ENCODE measurements at places on chromosomes 12 and 14. TPM values are rescaled to one million over a fixed set of nuclear protein-coding genes. Genes with fewer than 3 reads are reported as not detected.

GRCh38 chr14:74218462-74218861 is 20.8 kb upstream of the VSX2 start:
- no peaks in the 10 kb centered on the region for H3K36me3 ChIP-seq
- H3K27me3 ChIP-seq = no peaks in the 10 kb centered on the region
- DNase-seq = no peak

RILPL2 gene
- polyA plus RNA-seq = 5.6 TPM

DNA sequence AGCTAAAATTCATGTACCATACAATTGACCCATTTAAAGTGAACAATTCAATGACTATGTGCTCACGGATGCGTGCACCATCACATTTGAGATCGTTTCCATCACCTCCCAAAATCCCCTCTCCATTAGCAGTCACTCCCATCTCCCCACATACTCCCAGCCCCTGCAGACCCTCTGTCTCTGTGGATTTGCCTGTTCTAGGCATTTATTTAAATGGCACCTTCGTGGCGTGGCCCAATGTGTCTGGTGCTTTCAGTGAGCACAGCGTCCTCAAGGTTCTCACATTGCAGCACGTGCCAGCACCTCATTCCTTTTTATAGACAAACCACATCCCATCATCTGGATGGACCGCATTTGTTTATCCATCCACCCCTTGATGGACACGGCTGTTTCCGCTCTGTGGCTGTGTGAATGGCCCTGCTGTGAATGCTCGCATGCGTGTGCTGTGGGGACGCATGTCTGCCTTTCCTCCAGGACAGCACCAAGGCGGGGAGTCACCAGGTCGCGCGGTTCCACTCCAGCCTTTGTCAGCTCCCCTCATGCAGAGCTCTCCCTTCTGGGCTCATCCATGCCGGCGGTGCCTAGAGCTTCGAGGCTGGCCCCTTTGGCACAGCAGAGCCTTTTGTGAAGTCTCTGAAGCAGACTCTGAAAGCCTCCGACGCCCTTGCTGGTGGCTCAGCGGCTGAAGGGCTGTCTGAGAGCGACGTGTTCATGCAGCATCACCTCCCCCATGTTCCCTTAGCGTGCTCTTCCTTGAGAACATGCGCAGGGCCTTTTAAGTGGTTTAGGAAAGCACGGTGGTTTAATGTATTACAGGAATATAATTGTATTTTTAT is 184.4 kb downstream of the KIF26A start:
- no peak for DNase-seq
- H3K36me3 ChIP-seq = no peaks in the 10 kb centered on the region
- no peak overlapping the region for H3K27ac ChIP-seq
- H3K4me3 ChIP-seq = no peak overlapping the region
- no peaks in the 10 kb centered on the region for H3K27me3 ChIP-seq

DNA sequence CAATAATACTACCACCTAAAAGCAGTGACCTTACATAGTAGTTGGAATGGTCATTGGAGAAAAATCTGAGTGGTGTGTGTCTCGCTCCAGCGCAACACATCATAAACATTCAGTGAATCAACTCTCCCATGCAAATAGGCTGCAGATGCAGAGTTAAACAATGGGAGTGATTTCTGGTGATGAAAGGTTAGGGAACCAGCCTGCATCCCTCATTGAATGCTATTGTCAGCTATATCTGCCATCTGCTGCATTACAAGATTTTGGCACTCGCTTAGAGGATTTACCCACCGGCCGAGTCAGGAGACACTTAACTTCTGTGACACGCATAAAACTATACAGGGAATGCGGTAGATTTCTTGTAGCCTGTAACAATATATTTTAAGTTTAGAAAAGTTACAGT is 900.9 kb downstream of the FLRT2 start:
- H3K27me3 ChIP-seq = no peaks in the 10 kb centered on the region
- H3K27ac ChIP-seq = no peak overlapping the region
- no peaks in the 10 kb centered on the region for H3K4me1 ChIP-seq
- H3K4me3 ChIP-seq = no peak overlapping the region
- H3K36me3 ChIP-seq = no peaks in the 10 kb centered on the region

DNA sequence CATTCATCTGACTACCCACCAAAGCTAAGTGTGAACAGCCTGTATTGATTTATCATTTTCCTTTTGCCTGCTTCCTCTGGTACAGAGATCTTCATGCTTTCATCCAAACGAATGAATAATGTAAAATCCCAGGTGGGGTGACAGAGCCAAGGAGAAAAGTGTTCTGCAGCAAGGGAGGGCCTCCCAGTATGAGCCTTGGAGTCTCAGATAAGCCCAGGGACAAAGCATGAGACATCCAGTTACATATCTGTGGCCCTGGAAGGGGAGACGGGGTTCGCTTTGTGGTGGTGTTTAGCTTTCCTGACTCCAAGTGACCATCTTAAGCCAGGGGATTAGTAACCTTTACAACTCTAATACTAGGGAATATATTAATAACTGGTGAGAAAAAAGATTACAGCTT is 177.1 kb downstream of the ETV6 start:
- no peak overlapping the region for H3K4me3 ChIP-seq
- H3K27me3 ChIP-seq = no peaks in the 10 kb centered on the region

GRCh38 chr12:20314328-20314727 is 54.0 kb upstream of the PDE3A start:
- H3K4me3 ChIP-seq = no peak overlapping the region
- H3K27me3 ChIP-seq = no peaks in the 10 kb centered on the region
- no peaks in the 10 kb centered on the region for H3K4me1 ChIP-seq
- no peaks in the 10 kb centered on the region for H3K36me3 ChIP-seq
- no peak overlapping the region for H3K27ac ChIP-seq

DNA sequence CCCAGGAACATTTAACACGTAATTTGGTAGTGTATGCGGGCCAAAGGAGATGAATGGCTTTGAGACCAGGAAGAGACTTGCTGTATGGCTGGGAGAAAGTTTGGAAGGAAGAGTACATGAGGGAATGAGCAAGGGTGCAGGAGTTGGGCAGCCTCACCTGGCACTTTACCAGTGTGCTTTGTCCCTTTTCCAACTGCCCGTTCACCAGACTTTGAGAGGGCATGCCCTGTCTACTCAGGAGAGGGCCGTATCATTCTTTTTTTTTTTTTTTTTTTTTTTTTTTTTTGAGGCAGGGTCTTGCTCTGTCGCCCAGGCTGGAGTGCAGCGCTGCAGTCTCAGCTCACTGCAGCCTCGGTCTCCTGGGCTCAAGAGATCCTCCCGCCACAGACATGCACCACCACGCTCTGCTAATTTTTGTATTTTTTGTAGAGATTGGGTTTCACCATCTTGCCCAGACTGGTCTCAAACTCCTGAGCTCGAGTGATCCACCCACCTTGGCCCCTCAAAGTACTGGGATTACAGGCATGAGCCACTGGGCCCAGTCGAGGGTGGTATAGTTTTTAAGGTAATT is 6.5 kb downstream of the DYNC1H1 start:
- no peak overlapping the region for H3K27ac ChIP-seq
- H3K27me3 ChIP-seq = no peaks in the 10 kb centered on the region
- H3K4me1 ChIP-seq = peaks cover 17% of the 10 kb centered on the region
- H3K36me3 ChIP-seq = peaks cover 5% of the 10 kb centered on the region
- DNase-seq = no peak

RHOF gene
- polyA plus RNA-seq = 69.2 TPM

GRCh38 chr14:36313898-36314297 is 6.5 kb downstream of the MBIP start:
- DNase-seq = no peak
- H3K27me3 ChIP-seq = no peaks in the 10 kb centered on the region
- peaks cover 3% of the 10 kb centered on the region for H3K4me1 ChIP-seq
- H3K27ac ChIP-seq = no peak overlapping the region

GRCh38 chr12:4217091-4217490 is 56.5 kb upstream of the CCND2 start:
- no peaks in the 10 kb centered on the region for H3K27me3 ChIP-seq
- DNase-seq = no peak
- H3K36me3 ChIP-seq = no peaks in the 10 kb centered on the region
- H3K27ac ChIP-seq = no peak overlapping the region

SLC7A7 gene
- polyA plus RNA-seq = 1.1 TPM

GRCh38 chr12:6607751-6608591 is 792 bp upstream of the CHD4 start:
- no peak overlapping the region for H3K4me3 ChIP-seq
- H3K36me3 ChIP-seq = peaks cover 6% of the 10 kb centered on the region
- DNase-seq = peak; percentile 56
- H3K27ac ChIP-seq = peak overlapping the region; percentile 96
- no peaks in the 10 kb centered on the region for H3K27me3 ChIP-seq

DNA sequence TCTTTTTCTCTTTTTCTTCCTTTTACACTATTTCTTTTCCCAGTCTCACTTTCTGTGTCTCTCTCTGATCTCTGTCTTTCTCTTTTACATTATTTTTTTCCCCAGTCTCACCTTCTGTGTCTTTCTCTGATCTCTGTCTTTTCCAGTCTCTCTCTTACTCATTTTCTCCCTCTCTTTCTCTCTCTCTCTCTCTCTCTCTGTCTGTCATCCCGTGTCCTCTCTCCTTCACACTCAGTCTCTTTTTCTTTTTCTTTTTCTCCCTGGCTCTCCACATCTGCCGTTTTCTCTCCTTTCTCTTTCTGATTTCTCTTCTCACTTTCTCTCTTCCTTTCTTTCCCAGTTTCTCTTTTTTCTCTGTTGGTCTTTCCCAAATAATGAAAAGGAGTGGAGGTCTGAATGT is 22.3 kb downstream of the DHRS4L2 start:
- no peak for DNase-seq
- no peaks in the 10 kb centered on the region for H3K27me3 ChIP-seq
- no peak overlapping the region for H3K4me3 ChIP-seq
- peaks cover 10% of the 10 kb centered on the region for H3K4me1 ChIP-seq
- H3K27ac ChIP-seq = peak overlapping the region; percentile 46

ALDH2 gene
- polyA plus RNA-seq = 0.99 TPM

SYNDIG1L gene
- not detected for polyA plus RNA-seq

DNA sequence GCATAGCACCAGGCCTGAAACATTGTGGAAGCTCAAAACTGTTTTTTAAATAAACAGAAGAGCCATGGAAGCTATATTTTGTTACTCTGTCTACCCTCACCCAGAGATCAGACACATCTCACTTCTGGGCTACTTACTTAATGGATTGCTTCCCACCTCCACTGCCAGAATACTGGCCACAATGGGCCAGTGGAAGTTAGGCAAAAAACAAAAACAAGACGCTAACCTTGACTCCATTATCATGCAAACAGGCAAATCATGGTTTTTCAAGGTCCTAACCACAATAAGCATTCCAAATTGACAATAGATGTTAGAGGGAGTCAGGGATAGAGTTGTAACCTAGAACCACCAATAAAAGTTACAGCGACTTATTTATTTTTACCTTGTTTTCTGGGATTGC is 52.7 kb upstream of the PTCSC3 start:
- H3K36me3 ChIP-seq = no peaks in the 10 kb centered on the region
- no peaks in the 10 kb centered on the region for H3K4me1 ChIP-seq
- DNase-seq = no peak
- no peaks in the 10 kb centered on the region for H3K27me3 ChIP-seq
- H3K27ac ChIP-seq = no peak overlapping the region

OAS2 gene
- 30.5 TPM for polyA plus RNA-seq

TDP1 gene
- 39.0 TPM for polyA plus RNA-seq

GRCh38 chr12:3704512-3705353 is 48.2 kb downstream of the CRACR2A start:
- no peaks in the 10 kb centered on the region for H3K36me3 ChIP-seq
- no peak overlapping the region for H3K4me3 ChIP-seq
- no peak overlapping the region for H3K27ac ChIP-seq
- no peaks in the 10 kb centered on the region for H3K27me3 ChIP-seq
- no peaks in the 10 kb centered on the region for H3K4me1 ChIP-seq
- no peak for DNase-seq
